Suppressor macrophage (primary cell): ENCODE measurements at places on chromosomes 3 and 15.

DNA sequence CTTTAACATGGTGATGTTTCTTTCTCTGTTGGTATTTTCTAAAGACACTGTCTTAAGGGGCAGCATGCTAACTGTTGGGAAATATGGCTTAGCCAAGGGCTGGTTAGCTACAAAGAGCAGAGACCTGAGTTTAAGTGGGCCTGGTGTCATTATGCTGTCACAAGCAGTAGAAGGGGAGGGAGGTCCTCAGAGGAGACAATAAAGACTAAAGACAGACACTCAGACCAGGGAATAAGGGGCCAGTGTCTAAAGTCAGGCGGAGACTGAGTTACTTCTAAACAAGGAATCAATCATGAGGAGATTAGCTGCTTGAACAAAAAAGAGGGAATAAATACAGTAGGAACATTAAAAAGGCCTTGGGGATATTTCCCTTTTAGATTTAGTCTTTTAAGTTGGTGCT is 142.7 kb upstream of the DPPA4 start:
- no peak for DNase-seq

DNA sequence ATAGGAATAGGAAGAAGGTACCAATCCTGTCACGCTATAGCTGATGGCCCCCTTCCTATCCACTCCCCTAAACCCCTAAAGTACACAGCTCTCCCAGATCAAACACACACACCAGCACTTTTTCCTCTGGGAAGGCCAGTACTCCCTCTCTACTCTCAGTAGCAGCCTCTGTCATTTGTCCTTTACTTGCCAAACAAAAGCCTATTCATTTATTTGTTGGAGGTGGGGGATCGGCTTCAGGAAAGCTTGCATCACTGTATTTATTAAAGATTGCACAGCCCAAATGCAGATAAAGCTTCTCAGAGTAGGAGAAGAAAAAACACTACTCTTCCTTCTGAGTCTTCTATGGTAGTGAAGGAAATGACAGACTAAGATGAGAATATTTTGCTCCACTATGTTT is 429.7 kb upstream of the RASGRP1 start:
- no peak for DNase-seq

GRCh38 chr3:106217745-106218144 is 348.9 kb upstream of the CBLB start:
- DNase-seq = no peak

DNA sequence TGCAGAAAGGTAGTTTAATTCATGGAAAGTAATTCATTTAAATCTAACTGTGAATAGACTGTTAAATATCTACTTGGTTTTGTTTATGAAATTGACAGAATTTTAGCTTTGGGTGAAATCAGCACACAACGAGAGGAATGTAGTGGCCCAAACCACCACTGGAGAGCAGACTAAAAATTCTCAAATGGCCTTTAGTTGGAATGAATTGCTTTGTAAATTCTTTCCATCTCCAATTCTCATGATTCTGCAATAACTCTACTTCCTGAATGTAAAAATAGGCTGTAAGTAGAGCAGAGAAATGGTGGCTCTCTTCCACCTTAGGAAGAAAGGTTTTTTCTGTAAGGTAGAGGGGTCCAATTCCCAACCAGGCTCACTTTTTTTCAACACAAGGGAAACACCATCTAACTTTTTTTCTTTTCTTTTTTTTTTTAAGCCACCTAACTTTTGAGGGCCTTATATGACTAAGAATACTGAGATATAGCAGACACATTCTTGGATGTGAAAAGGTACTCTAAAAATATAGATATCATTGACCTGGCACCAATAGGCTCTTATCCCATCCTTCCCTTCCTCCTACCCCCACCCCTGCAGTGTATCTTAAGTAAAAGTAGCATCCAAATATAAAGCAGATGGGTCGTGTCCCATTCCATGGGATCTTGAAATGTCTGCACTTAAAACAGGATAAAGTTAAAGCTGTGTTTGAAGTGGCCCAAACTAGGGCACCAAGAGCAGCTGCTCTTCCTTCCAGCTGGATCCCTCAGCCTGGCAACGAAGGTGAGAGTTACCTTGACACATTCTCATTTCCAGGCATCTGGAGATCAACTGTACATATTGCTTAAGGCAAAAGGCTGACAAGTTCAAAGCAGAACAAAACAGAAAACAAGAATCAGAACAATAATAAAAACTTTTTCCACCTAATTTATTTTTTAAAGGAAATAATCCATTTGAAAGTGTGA is 194.1 kb downstream of the TPRG1 start:
- no peak for DNase-seq

GRCh38 chr3:120286465-120286864 is 1.4 kb upstream of the GPR156 start:
- no peak for DNase-seq

GRCh38 chr3:108209579-108209978 is 12.6 kb downstream of the IFT57 start:
- DNase-seq = no peak

GRCh38 chr3:128971421-128972100 is 22.3 kb downstream of the CFAP92 start:
- DNase-seq = peak; percentile 77

DNA sequence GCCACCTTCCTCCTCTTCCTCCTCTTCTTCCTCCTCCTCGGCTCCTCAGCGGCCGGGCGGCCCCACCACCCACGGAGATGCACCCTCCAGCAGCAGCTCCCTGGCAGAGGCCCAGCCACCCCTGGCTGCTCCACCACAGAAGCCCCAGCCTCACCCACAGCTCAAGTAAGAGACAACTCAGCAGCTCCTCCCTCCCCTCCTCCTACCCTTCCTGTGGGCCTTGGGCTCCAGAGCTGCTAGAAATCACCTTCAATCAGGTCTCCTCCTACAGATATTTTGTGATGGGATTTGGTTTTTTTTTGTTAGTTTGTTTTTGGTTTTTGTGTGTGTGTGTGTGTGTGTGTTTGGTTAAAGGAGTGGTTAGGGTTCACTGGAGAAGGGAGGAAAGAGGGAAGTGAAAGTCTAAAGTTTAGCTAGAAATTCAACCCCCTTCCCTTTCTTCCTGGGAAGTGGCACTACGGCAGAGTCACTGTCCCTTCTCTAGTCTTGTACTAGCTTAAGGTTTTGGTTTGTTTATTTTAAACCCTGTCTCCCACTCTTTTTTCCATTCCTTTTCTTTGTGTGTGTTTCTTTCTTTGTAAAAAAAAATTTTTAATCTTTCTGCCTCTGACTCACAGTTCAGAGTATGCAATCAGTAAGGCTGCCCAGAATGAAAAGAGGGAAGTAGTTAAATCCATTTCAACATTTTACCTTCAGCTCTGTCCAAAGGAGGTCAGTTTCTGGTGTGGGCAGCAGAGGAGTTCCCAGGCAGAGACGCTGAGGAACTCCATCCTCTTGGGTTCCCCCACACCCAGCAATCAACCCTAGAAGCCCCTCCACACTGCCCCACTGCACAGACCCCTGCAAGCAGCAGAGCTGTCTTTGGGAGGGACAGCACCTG is 29.0 kb upstream of the TIMP4 start:
- peak; percentile 68 for DNase-seq

- DNase-seq = no peak
Observed at GRCh38 chr15:90420451-90420850, 32.4 kb downstream of the IQGAP1 start.

DNA sequence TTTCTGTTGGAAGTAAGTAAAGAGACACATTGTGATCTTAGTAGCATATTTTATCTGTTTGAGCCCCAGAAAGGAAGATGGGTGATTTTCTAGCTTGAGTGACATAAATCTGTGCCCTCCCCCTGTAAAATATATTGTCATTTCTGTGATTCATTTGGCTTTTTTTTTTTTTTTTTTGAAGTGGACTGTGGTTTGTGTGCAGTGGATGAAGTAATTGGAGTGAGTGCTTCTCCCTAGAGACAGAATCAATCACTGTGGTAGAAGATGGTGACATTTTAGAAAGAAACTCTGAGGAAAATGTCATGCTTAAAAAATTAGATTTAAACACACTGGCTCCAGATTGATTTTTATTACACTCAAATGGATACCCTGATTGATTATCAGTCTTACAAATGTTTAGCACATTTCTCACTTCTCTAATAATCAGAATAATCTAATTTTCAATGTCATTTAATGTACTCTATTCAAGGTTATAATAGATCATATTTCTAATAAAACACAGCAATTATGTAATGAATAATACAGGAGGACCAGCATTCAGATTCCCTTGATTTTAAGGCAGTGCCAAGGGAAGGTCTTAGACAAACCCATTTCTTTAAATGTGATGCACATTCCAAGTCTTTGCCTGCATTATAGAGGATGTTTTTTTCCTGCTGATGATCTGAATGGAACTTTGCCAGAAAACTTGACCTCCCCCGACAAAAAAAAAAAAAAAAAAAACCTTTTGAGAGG is 116.6 kb downstream of the TOP2B start:
- DNase-seq = no peak

DNA sequence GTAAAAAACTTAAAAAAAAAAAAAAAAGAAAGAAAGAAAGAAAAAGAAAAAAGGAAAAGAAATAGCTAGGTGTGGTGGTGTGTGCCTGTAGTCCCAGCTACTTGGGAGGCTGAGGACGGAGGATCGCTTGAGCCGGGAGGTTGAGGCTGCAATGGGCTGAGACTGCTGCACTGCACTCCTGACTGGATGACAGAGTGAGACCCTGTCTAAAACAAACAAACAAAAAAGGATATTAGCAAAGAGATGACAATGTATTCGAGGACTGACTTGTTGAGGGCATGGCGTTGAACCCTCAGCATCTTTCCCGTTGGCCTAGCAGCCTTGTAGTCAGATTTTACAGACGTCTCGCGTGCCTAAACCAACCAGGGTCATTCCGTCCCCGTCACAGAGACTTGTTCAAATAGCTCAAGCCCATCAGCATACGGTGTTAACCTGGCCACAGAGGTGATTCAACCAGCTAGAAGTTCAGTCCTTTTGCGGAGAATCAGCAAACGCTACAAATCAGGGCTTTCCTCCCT is 528 bp upstream of the NIT2 start:
- no peak for DNase-seq
